ENCODE measurements at places on chromosomes 5 and 9. TPM values are rescaled to one million over a fixed set of nuclear protein-coding genes. Genes with fewer than 3 reads are reported as not detected.

Gene FAM153A
- total RNA-seq, result 5.3 TPM

Gene OR1J2
- total RNA-seq, result not detected

Gene SLC4A9
- not detected for total RNA-seq

DNA sequence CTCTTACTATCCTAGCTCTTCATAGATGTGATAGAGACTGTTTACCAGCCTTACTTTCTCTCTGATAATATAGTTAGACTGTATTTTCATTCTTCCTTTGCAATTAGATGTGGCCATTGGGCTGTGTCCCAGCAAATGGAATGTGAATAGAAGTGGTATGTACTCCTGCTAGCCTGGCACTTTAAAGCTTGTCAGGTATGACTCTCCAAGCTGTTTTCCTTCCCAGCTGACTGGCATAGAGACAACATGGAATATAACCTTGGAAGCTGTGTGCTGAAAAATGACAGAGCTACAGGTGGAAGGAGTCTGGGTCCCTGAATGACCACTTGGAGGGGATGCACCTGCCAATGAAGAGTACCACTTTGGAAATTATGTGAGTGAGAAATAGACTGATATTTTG is 116.2 kb downstream of the DIRAS2 start:
- DNase-seq, result no peak
- no peak overlapping the region for H3K4me3 ChIP-seq
- H3K27ac ChIP-seq, result no peak overlapping the region
- H3K4me1 ChIP-seq, result no peaks in the 10 kb centered on the region

DNA sequence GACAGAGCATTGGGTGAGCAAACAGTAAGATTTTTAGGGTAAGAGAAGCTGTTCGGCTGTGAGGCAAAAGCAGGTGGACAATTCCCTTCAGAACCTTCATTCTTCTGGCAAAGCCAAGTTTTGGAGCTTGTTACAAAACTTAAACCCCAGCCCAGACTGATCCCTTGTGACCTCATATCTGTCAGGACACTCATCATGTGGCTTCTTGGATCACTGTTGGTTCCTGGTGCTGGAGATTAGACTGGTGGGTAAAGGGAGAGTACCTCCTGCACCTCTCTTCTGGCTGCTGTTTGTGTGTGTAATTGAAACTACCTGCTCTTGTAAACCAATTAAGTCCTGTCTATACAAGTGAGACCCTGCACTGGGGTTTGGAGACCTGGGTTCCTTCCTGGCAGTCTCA is 21.0 kb downstream of the LARP1 start:
- no peak overlapping the region for H3K27ac ChIP-seq
- no peaks in the 10 kb centered on the region for H3K36me3 ChIP-seq
- H3K27me3 ChIP-seq, result no peaks in the 10 kb centered on the region
- DNase-seq, result no peak
- peaks cover 45% of the 10 kb centered on the region for H3K4me1 ChIP-seq

DNA sequence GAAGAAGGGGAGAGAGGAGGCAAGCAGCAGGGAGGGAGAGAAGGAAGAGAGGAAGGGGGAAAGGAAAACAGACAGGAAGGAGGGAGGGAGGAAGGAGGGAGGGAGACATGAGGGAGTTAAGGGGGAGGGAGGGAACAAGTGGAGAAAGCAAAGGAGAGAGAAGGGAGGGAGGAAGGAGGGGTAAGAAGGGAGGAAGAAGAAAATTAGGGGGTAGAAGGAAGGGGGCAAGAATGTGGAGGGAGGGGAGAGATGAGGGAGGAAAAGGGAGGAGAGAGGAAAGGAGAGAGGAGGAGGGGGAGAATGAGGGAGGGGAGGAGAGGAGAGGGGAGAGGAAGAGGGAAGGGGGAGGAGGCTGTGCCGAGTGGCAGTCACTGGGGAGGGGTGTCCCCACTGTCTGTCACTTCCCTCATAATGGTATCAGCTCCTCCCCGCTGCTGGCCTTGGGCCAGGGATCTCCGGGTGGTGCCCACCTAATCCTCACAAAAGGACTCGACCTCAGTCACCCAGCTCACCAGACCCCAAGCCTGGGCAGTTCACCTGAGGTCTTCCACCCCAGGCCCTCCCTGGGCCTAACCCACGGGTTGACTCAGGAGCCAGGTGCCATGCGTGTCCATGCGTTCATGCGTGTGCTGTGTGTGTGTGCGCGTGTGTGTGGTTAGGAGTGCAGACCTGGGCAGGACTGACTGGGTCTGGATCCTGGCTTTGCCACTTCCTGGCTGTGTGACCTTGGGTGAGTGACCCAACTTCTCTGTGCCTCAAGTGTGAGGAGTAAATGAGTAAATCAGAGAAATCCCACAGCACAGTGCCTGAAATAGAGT is 18.1 kb downstream of the C9orf50 start:
- no peak overlapping the region for H3K27ac ChIP-seq
- no peak for DNase-seq
- no peaks in the 10 kb centered on the region for H3K27me3 ChIP-seq
- no peaks in the 10 kb centered on the region for H3K36me3 ChIP-seq
- no peak overlapping the region for H3K4me3 ChIP-seq

DNA sequence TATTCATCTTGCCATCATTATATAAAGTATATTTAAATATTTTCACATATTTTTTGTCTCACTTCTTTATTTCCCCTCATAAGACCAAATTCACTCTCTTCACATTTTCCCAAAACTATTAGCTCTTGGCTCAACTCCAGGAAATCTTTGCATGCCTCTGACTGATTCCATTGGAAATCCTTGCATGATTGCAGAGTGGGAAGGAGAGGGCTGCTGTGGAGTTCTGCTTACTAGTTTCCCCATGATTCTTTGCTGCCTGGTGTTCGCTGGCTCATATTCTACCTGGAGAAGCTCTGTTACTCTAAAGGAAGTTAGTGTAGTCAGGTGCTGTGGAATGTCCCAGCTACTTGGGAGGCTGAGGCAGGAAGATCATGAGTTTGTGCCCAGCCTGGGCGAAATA is 41.9 kb downstream of the LIX1 start:
- no peak overlapping the region for H3K27ac ChIP-seq
- no peaks in the 10 kb centered on the region for H3K27me3 ChIP-seq
- H3K4me3 ChIP-seq, result no peak overlapping the region
- H3K4me1 ChIP-seq, result peaks cover 29% of the 10 kb centered on the region
- H3K36me3 ChIP-seq, result no peaks in the 10 kb centered on the region

GRCh38 chr5:34030048-34030447 is 13.0 kb downstream of the C1QTNF3 start:
- H3K27ac ChIP-seq, result no peak overlapping the region
- H3K27me3 ChIP-seq, result no peaks in the 10 kb centered on the region
- no peak overlapping the region for H3K4me3 ChIP-seq
- DNase-seq, result no peak

- no peak overlapping the region for H3K27ac ChIP-seq
- no peak overlapping the region for H3K4me3 ChIP-seq
These were observed 81.9 kb upstream of the SLC30A5 start for GRCh38 chr5:69011910-69012309.

DNA sequence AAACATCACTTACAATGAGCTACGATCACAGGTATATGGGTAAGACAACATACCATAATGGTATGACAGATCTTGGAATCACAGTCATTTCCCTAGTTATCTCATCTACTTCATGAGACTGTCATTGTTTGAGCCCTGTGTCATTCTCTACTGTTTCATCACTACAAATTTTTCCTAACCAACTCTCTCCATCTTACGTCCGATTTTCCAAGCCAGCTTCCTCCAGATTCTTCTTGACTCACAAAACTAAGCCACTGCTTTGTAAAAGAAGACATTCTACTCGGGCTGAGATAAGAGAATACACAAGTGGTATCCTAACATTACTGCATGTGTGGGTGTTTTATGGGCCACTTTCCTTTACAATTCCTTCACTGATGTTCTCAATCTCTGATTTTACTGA is 49.6 kb downstream of the SERINC5 start:
- H3K27me3 ChIP-seq, result no peaks in the 10 kb centered on the region
- H3K4me3 ChIP-seq, result no peak overlapping the region
- no peaks in the 10 kb centered on the region for H3K36me3 ChIP-seq
- H3K4me1 ChIP-seq, result peaks cover 9% of the 10 kb centered on the region

Measured in sigmoid colon (tissue), 7 donors.